GM23248 (cell line): ENCODE measurements at places on chromosomes 7 and 10.

GRCh38 chr7:18315241-18315640, 180.3 kb upstream of the HDAC9 start:
- no peak for DNase-seq

DNA sequence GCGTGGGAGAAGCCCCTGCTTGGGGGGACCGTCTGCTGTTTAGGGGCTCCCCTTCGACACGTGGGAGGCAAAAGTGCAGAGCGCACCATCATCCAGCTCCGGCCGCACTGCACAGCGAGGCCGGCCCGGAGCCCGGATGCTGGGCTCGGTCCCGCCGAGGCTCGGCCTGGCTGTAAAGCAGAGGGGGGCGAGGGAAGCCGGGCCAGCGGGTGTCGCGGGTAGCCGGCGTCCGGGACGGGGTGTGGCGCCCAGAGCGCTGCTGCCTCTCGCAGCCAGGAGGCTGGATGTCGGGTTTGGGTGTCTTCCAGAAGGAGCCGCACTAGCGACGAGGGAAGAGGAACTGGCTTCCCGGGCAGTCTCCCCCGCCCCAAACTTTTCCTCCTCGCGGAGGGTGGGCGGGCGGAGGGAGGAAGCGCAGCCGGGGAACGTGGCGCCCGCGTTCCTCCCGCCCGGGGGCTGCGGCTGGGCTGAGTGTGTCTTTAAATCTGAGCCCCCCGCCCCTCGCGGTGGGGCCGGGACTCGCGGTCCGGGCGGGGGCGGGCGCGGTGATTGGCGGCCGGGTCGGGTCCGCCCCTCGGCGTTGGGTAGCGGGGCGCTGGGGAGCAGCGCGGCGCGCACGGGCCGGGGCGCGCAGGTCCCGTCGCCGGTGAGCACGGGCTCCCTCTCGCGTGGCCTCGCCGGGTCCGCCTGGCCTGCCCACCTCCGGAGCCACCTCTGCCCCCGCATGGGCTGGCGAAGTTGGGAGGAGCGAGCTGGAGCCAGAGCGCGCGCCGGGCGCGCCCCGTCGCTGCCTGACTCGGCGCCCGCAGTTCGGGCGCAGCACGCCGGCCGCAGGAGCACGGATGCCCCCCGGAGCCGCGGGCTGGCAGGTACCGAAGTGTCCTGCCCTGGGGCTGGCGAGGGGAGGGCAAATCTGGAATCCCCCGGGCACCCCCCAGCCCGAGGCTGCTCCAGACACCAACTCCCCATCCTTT, at the start of gene PALD1:
Gene PALD1 (plus strand): TSS at position 577 of the 974 bp plus-strand sequence. CDS start 47,185 bp downstream, outside the sequence.
- peak; percentile 57 for DNase-seq

DNA sequence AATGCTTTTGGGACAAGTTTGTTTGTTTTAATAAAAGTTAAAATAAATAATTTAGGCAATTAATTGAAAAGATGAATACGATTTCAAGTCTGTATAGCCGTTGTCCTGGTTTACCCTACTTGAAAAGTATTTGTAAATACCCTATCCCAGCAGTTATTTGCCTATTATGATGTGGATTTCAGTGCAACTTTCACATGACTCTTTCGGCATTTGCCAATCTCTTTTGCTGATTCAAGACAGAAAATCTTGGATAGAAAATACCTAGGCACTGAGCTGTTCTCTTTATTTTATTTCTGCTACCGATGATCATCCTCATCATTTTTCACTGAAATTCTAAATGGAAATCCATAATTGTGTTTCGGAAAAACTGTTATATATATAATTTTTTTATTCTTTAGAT, 125.9 kb upstream of the FZD8 start:
- peak; percentile 56 for DNase-seq

DNA sequence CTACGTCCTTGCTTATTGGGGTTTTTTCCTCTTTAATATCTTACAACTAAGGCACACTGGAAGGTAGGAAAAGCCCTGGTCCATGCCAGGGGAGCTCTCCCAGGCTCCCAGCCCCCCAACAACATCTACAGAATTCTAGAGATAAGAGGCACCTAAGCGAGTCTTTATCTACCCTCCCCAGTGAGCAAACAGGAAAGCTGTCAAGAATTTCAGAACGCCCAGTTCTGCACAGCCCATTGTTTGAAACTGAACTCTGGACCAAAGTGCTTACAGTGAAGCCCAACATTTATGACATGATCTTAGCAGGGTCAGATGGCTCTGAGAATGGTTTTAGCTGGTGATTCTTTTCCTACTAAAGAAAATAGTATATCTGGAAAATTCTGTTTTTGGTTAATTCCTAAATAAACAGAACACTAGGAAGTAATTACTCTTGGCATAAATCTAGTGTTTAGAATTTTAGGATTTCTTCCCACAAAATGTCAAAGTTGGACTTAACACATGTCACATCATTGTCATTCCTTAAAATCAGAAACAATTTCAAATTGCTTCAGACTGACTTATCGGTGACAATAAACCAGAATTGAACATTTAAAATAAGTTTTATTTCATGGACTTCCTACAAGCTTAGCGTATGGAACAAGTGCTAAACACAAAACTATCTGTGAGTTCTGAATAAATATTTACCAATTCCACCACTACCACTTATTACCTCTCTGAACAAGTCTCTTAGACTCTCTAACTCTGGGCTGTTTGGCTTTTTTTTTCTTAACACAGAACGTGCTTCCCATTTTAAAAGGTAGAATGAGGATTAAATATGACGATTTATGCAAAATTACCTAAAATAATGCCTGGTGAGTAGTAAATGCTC, 31.3 kb upstream of the RNF32 start:
- no peak for DNase-seq

DNA sequence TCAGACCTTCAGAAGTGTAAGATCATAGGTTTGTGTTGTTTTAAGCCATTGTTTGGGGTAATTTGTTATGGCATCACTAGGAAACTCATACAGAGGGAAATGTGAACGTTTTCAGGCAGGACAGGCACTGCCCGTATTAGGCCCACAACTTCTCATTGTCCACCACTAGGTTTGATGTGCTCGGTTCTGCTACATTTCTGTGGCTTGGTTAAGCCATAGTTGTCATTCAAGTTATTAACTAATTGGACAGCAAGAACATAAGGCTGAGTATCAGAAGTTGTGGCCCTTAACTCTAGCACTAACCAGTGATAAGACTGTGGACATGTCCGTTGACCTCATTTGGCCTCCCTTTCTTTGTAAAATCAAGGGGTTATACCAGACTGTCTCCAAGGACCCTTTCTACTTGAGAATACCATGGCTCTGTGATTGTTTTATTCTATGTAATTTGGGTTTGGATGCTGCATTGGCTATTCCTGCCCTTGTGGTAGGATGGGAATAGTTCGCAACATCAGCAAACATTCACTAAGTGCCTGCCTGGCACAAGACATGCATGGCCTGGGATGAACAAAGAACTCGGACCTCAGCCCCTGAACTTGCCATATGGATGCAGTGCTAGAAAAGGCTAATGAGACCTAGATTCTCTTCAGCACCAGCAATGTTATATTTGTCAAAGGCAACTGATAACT, 85.7 kb downstream of the CCDC71L start:
- DNase-seq, result no peak

DNA sequence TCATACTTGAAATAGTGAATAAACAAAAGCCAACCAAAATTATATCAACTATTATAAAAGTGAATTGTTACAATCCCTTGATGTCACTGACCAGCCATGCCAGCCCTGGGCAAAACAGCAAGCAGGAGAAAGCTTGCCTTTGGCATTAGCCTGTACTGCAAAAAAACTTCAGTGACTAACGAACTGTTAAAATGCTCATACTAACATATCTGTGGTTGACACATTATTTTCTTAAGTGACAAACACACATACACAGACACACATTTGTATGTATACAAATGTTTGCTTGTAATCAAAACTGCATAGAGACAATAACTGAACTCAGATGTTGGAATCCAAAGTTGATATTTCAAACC, 29.5 kb downstream of the CHCHD3 start:
- DNase-seq, result peak; percentile 62

GRCh38 chr7:133121175-133121844, 39.4 kb upstream of the CHCHD3 start:
- no peak for DNase-seq

DNA sequence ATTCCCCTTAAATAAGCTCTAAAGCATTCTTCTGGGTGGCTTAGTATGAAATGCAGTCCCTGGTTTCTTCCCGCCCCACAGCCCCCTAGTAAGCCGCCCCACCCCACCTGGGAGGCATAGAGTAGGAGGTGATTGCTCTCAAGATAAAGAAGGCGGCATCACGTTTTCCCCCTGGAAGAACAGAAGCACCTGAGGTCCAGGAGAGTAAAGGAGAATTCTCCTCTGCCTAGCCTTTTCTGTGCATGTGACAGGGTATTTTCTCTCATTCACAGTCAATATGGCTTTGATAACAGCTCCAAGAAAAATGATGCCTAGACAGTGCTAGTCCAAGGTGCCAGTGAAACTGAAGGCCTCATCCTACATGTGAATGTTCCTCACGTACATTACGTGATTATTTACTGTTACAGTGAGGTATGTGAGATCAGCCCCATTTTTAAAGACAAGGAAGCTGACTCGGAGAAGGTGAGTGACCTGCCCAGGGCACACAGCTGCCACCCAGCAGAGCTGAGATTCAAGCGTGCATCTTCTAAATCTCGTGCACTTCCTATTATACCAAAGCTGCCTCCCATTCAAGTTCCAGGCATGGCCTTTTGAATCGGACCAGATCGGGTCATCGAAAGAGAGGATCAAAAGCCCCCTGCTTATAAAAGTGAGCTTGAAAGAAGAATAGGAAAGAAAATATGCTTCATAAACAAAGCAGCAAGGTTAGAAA, 59.4 kb downstream of the FAM171A1 start:
- DNase-seq, result no peak

DNA sequence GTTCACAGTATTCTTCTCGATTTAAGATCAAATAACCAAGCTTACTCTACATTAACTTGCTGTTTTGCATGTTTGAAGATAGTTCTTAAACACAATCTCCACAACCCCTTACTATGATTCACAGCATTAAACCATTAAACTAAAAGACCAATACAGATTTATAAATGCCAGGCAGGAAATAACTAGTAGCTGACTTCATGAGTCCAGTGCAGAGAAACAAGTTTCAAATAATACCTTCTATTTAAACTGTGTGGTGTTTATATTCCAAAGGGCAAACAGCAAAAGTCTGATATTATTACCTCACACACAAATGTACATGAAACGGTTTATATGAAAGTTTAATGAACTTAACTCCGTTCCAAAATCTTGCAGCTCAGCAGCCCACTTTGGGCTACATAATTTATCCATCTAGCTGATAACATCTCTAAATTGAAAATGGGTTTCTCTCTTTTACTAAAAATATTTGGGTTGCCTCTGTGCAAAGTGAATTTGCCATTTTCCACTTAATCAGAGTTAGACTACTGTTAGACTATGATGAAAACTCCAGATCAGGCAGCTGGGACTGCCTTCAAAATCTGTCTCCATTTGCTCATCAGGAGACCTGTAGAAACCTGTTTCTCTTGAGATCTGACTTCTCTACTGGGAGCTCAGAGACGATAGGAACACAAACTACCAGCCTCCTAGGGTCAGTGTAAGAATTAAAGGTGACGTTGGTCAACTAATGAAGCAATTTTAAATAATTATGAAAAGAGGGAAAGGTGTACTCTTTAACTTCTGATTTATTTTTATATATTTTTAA, 287.3 kb downstream of the FZD1 start:
- peak; percentile 19 for DNase-seq

- DNase-seq, result no peak
These were observed 79.4 kb downstream of the EMX2 start for GRCh38 chr10:117621795-117622420.

- no peak for DNase-seq
These were observed 39.0 kb upstream of the SLC39A12 start for GRCh38 chr10:17912754-17913153.

- peak; percentile 40 for DNase-seq
These were observed 13.4 kb downstream of the NOC3L start for GRCh38 chr10:94349327-94349726.

- DNase-seq, result peak; percentile 54
These were observed 609.4 kb upstream of the PCDH15 start for GRCh38 chr10:55410415-55410885.

GRCh38 chr10:971150-971542, 17.1 kb upstream of the GTPBP4 start:
- DNase-seq, result peak; percentile 57

DNA sequence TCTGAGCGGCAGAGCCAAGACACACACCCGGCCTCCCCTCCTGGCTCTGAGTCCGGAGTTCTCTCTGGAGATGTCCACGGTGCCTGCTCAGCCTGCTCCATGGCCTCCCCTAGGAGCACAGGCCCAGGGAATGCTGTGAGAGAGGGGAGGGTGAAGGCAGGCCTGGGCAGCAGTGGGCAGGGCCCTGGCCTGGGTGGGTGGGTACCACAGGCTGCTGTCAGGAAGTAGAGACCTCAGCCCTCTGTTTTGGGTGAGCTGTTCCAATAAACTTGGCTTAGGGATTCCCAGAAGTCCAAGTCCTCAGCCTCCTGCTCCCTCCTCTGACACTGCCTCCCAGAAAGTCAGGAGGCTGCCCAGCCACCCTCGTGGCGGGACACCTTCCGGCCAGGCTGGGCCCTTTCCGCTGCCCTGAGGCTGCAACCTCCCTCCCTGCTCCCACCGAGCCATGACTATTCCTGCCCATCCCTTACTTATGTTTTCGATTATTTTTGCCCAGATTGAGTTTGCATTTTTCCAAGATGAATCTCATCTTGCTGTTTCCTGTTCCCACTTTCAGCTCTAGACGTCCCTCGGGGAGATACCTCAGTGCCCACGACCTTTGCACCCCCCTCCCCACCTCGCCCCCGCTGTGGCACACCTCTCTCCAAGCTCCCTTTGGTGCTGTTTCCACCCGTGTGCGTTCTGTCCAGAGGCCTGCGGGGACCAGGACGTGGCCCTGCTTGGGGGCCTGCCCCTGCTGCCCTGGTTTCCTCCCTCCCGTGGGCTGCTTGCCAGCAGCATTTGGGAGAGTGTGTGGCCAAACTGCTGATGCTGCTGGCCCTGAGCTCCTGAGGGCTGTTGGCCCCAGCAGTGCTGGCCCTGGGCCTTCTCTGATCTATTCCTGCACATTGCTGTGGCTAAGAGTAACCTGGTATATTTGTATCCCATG, 5.8 kb upstream of the POLM start:
- DNase-seq, result peak; percentile 96

- DNase-seq, result no peak
These were observed 450.7 kb upstream of the TEX47 start for GRCh38 chr7:89246196-89246595.

DNA sequence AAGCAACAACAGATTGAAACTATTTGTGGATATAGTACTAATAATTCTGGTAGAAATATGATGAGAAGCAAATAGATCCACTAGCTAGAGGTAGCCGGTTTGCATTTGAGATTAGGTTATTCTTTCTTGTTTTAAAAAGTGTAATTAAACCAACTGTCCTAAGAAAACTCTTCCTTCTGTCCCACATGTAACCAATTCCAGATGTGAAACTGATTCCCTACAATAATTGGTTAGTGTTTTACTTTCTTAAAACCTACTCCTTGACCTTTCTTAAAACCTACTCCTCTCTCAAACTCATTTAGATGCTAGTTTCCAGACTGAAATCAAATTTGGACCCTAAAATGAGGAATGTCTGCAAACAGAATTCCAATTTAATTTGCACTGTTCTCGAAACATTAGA, 521.5 kb downstream of the SUGCT start:
- DNase-seq, result no peak

GRCh38 chr7:87510411-87510875, 35.0 kb upstream of the ABCB4 start:
- DNase-seq, result peak; percentile 14

- DNase-seq, result no peak
These were observed 359.4 kb downstream of the THSD7A start for GRCh38 chr7:11472646-11473045.
